ENCODE measurements at places on chromosomes 12 and 14. TPM values are rescaled to one million over a fixed set of nuclear protein-coding genes. Genes with fewer than 3 reads are reported as not detected.

- peak; percentile 15 for DNase-seq
These were observed 839.9 kb upstream of the MGAT4C start for GRCh38 chr12:87096082-87096585.

DNA sequence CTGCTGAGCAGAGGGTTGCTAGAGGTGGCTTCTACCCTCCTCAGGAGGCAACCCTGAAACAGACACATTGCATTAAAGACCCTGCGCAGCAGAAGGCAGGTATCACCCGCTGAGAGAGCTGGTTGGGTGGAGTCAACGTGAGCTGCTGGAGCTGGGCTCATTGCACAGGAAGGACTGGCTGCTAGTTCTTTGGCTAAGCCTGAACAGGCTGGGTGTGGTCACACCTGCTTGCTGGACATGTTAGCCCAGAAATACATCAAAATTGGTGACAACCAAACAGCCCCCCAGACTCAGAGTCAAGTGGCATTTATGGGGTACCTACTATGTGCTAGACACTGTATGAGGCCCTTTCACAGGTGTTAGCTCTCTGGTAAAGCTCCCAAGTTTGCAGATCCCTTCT is 33.8 kb upstream of the IRF2BPL start:
- no peak for DNase-seq

DNA sequence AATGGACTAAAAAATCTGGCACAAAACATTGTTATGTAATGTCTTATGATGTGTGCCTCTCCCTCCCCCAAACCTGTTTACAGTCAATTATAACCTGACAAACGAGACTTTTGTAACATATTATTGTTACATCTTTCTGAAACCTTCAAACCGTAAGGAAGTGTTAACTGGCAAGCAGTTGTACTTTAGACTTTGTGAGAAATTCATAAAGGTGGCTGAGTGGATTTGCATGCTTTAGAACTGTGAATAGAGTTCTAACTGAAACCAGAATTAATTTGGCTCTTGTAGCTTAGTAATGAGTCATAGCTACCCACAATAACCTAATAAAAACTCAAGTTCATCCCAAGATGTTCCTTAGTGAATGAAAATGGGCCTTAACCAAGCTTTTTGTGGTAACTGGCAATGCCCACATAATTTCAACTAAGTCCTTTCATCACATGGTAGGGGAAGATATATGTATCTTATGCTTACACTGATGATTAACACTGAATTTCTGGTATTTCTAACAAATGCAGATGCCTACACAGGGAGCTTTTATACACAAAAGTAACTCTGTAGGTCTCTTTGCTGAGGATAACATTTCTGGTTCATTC is 29.7 kb downstream of the RAD9B start:
- no peak for DNase-seq

The LMNTD1 gene
- total RNA-seq = 1.1 TPM

The LTBR gene
- not detected for total RNA-seq

The COL2A1 gene
- 0.34 TPM for total RNA-seq

DNA sequence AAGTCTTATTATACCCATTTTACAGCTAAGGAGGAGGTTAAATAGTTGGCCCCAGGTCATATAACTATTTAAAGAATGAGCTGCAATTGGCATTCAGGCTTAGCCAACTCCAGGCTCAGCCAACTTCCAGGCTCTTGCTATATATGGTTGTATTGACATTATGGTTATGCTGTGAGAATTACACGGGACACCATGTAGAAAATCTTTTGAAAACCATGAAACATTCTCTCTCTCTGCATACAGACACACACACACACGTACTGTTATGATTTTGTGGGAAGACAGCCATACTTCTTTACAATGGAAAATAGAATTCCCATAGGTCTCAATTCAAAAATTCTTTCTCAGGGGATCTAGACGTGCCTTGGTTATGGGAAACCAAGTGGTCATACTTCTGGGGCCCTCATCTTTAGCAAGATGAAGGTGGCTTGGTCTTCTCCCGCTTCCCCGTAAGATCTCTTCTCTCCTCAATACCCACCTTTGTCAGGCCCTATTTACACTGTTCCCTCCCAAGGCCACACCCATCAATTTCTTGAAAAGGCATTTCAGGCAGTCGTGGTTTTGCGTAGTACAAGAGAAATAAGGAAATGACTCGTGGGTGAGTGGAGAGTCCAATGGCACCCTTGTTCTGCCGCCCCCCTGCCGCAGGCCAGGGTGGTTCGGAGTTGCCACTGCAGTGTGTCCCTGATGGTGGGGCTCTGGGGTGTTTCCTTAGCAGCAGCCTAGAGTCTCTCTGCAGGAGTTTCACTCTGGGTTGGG is 10.0 kb upstream of the GPRC5A start:
- DNase-seq = no peak

The DENND5B gene
- 45.6 TPM for total RNA-seq

The ZNF10 gene
- total RNA-seq = 29.8 TPM
